Fibroblast of skin of scalp (primary cell): ENCODE measurements at places on chromosomes 7 and 10.

DNA sequence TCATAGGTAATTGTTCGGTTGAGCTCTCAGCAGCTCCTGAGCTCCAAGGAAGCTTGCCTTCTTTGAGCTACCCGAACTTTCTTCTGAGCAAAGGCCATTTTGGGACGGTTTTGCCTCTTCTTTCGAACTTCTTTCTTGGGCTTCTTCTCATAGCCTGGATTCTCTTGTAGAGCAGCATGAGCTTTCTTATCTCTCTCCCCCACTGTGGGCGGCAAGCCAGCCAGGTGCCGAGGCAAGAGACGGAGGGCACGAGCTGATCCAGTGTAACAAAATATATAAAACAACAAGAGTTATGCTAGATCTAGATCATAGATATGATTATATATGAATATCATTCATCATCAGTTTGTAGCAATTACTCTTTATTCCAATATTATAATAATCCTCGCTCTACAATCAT lies 16.5 kb upstream of the KNDC1 start:
- DNase-seq: no peak

- DNase-seq: no peak
Measured at GRCh38 chr7:28722684-28723083, 235.4 kb downstream of the TRIL start.

GRCh38 chr7:95312561-95312960 lies 11.8 kb downstream of the PON1 start:
- no peak for DNase-seq

GRCh38 chr7:28433699-28434219 lies 21.4 kb downstream of the CREB5 start:
- DNase-seq: peak; percentile 63

DNA sequence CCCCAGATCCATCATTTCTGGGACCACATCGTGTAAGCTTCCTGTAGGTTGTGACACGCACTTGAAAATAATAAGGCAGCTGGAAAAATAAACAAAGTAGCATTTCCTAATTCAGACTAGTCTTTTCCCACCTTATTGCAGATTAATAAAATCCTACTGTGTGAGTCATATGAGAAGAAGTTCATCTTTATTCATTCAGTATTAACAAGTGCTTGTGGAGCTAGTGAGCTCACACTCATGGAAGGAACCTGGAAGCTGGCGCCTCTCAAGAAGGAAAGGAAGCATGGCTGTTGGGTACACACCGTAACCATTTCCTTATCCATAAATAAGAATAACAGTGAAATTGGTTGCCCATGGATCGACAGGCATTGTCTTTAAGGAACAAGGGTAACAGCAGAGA lies 152.6 kb upstream of the PFKP start:
- DNase-seq: no peak

- DNase-seq: peak; percentile 98
Measured at GRCh38 chr10:46530249-46531186, 25.9 kb downstream of the GPRIN2 start.

DNA sequence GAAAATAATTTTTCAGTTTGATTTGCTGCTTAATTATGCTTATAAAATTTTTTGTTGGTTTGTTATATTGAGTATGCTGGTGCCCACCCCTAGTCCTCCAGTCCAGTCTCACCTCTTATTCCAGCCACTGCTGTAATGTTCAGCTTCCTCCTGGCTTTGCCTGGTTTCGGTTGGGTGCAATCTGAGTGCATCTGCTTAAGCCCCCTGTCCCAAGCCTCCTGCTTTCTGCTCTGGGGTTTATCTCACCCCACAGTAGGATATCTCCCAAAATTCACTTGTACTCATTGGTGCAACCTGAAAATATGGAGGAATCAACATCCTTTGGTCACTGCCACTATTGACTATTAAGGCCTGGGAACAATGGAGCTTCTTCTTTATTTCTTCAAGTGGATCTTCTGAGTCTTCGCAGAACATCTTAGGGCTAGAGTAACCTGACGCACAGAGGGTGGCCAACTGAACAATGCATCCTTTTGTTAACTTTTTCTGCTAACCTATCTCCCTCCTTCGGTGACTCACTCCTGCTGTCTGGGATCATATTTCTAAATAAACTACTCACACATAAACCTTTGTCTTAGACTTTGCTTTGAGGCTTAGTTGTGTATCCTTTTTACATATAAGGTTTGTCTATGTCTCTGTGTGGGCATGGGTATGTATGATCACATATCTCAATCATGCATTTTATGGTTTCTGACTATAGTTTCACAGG lies 19.1 kb upstream of the SOSTDC1 start:
- no peak for DNase-seq

- peak; percentile 22 for DNase-seq
Measured at GRCh38 chr10:78454123-78454645, 420.5 kb downstream of the RPS24 start.

DNA sequence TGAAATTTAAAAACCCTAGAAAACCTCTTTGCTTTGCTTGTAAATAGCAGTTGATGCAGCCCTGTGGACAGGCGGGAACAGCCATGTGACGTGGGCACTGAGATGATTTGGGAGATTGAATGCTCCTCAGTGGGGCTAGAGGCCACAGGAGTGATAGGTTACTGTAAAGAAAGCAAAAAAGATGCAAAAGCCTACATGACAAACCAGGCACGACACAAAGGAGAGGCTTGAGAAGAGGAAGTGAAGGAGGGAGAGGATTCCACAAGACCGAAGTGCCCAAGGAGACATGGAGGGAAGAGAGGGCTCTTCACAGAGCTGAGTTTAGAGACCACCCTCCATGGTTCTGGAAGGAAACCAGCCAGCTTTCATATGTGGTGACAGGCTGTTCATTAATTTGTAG lies 25.7 kb downstream of the IKZF1 start:
- DNase-seq: no peak

DNA sequence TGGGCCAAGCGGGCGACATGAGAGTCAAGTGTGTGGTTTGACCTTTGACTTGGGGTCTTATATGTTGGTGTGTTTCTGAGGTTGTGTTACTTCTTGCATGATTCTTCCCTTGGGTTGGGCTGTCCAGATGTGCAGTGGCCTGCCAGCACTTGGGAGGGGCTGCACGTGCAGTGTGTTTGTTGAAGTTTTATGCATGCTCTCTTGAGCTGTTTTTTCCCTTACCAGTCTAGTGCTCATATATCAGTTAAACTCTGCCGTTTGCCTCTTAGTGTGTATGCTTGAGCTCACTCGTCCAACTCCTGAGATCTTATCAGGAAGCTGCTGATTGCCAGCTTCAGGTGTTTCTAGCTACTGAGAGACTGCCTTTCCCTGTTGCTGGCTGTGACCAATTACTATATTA lies 23.1 kb downstream of the SP4 start:
- DNase-seq: no peak

- DNase-seq: no peak
Measured at GRCh38 chr7:147023440-147023839, 906.8 kb downstream of the CNTNAP2 start.

DNA sequence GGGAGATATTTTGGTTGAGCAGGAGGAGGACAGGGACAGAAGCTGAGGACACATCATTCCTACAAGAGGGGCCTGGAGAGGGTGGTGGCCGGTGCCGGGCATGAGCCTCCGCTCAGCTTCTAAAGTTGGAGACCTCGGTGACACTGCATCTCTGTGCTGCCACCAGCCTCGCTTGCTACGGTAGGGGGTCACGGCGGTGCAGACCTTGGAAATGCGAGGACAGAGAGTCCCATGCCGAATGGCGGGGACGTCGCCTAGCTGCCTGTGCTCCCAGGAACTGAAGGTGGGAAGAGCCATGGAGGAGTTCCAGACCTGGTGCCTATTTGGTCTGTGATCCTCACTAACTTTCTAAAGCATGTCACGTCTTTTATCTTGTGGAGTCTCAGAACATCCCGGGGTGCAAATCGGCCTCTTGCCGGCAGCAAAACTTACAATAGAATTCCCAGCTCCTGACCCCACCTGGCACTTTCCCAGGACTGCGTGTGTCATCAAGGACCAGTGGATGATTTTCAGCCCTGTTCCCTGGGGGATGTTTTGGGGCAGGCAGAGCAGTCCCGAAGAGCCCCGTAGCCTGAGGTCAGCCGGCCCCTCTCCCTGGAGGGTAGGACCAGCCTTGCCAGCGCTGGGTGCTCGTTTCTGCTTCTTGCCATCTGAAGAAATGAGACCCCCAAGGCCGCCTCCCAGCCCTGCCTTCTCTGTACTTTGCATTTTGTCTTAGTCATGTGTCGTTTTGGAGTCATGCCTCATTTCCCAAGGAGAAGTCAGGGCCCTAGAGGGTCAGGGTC lies 205.8 kb upstream of the SHH start:
- DNase-seq: no peak

- DNase-seq: no peak
Measured at GRCh38 chr7:128777156-128778123, 1.8 kb upstream of the OPN1SW start.

- no peak for DNase-seq
Measured at GRCh38 chr7:129127601-129128000, 16.9 kb upstream of the TSPAN33 start.

GRCh38 chr7:131328377-131329175 lies 900 bp downstream of the MKLN1 start:
- peak; percentile 44 for DNase-seq

DNA sequence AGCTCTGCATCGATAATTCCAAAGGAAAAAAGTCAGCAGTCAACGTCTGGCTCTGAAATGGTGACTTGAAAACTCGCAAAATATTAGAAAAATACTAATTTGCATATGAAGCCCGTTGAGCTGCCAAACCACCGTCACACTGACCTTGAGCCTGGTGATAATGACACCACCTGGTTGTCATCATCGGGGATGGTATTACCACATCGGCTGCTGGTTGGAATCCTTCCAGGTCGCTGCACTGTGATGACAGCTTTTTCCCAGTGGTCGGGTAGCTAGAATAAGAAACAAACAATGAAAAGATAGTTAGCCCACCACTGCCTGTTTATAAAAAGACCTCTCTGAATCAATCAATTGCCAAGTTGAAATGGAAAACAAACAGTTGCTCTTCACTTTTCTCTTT lies 41.6 kb downstream of the LAMB1 start:
- no peak for DNase-seq

DNA sequence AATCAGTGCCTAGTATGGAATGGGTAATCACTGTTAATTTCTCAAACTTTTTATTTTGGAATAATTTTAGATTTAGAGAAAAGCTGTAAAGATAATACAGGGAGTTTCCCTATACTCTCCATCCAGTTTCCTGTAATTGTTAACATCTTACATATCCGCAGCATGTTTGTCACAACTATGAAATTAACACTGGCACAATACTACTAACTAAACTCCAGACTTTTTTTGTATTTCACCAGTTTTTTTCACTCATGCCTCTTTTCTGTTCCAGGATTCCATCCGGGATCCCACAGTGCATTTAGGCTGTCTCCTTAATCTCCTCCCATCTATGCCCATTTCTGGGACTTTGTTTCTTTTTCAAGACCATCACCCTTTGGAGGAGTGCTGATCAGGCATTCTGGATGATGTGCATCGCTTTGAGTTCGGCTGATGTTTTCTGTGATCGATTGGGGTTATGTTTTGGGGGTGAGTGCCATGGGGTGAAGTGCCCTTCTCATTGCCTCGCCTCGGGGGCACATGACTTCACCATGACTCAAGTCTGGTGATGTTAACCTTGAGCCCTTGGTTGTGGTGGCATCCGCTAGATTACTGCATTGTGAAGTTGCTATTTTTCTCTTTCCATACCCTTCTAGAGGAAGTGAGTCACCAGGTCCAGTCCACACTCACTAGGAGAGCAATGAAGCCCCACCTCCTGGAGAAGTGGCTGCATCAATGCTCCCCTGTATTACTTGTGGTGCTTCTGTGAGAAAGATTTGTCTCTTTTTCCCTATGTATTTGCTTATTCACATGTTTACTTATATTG lies 43.9 kb upstream of the GRB10 start:
- DNase-seq: peak; percentile 83

DNA sequence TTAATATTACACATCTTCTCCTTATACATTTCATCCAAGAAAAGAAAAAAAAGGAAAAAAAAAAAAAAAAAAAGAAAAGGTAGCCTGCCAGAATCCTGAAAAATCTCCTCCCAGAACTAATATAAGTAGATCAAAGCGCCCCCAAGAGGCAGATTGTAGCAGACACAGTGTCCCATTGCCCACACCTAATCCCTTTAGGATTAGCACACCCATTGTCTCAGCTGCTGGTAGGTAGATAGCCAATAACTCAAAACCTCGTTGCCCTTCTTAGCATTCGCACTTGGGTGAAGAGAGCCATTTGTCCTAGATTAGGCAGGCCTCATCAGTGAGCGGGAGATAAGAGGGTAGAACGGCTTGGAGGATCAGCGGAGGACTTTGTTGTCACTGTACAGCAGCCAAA lies 100.2 kb upstream of the SORCS1 start:
- no peak for DNase-seq

GRCh38 chr7:105760551-105761447 lies 115.6 kb downstream of the ATXN7L1 start:
- peak; percentile 40 for DNase-seq

GRCh38 chr7:19175241-19175640 lies 30.0 kb upstream of the FERD3L start:
- DNase-seq: no peak

GRCh38 chr7:35399840-35400239 lies 145.9 kb upstream of the TBX20 start:
- no peak for DNase-seq

GRCh38 chr10:49286686-49287085 lies 12.3 kb upstream of the C10orf71 start:
- no peak for DNase-seq

- DNase-seq: no peak
Measured at GRCh38 chr7:41481353-41481752, 221.5 kb downstream of the INHBA start.

DNA sequence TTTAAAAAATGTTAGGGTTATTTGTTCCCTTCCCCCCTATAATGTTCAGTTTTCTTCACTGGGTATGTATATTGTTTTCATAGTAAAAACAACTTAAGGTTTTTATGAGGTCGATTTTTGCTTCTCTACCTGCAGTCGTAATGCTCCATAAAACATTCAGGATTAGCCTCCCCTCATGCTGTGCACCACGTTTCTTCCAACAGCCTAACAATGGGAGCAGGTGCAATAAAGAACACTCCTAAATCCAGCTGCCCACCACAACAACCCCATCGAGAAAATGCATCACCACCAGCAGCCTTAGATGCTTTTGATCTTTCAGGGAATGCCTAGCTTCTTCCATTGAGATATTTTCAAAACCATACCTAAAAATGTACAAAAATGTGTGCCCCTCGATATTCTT lies 111.1 kb downstream of the ADAM12 start:
- DNase-seq: no peak

DNA sequence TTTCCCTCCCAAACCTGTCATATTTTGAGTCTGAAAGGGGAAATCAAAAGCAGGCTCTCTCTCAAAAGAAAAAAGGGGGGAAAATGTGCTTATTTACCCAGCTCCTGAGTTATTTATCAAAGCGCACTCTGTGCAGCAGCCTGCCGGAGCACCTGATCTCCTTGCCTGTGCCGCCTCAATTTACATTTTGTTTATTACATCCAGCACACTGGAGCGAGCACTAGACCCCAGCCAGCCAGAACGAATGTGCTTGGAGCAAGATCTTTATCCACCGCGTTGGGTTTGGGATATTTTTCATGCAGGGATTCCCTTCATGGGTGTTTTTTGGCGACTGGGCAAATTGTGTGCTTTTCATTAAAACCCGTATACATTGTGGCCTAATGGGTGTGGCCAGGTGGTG lies 161.9 kb upstream of the INSYN2A start:
- no peak for DNase-seq

GRCh38 chr7:149498811-149499210 lies 1.2 kb upstream of the ZNF746 start:
- no peak for DNase-seq

GRCh38 chr7:50341724-50342123 lies 37.2 kb downstream of the IKZF1 start:
- DNase-seq: no peak
